Right atrium auricular region (tissue), 2 donors: ENCODE measurements at places on chromosomes 7 and 10. TPM values are rescaled to one million over a fixed set of nuclear protein-coding genes. Genes with fewer than 3 reads are reported as not detected.
A peak's percentile ranks its signal among the peaks of the same experiment; 100 is the strongest.

The MRLN gene
- not detected for total RNA-seq

The CREB5 gene
- 10.5 TPM for total RNA-seq

The LBX1 gene
- not detected for total RNA-seq

The RARRES2 gene
- total RNA-seq: 197 TPM

The RPS24 gene
- total RNA-seq: 1,060 TPM

DNA sequence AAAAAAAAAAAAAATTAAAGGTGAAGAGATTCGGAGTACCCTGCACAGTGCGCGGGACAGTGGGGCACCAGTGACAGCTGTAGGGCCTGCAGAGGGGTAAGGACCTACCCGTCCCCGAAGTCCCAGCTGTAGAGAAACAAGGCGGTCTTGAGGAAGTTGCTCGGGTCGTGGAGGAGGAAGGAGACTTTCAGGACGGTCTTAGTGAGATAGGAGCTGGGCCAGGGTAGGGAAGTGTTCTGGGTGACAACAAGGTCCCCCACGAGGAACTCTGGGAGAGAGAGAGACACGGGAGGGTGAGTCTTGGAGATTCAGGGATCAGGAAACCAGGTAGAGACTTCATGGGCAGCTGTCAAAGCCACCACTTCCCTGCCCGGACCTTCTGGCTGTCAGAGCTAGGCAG is 9.7 kb downstream of the TMEM130 start:
- no peak for DNase-seq
- H3K4me3 ChIP-seq: no peak overlapping the region
- no peaks in the 10 kb centered on the region for H3K36me3 ChIP-seq
- no peaks in the 10 kb centered on the region for H3K4me1 ChIP-seq

DNA sequence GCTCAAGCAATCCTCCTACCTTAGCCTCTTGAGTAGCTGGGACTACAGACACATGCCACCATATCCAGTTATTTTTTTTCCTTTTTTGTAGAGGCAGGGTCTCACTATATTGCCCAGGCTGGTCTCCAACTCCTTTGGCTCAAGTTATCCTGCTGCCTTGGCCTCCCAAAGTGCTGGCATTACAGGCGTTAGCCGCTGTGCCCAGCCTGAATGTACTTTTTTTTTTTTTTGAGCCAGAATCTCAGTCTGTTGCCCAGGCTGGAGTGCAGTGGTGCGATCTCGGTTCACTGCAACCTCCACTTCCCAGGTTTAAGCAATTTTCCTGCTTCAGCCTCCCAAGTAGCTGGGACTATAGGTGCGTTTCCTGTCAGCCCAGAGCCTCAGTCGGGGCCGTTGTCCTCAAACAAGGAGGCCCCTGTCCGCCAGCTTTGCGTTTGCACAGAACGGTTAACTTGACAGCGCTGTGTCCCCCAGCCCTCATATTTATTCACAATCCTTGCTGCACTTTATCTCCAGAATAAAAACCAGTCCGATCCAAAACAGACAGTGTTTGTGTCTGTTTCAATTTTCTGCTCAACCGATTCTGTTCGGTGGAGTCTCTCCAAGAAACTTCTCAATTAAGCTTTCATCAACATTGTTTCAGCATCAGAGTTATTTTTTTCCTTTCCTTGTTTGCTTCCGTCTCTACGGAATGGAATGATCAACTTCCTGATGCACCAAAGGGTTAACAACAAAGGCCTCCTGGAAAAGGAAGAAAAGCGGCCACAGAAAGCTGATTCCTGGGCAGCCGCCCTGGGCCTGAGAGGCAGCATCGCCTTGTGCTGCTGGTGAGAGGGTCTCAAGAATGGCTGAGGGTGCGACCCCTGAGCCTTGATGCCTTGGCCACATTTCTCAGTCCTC is 64.5 kb downstream of the PDIA4 start:
- H3K36me3 ChIP-seq: no peaks in the 10 kb centered on the region
- peak overlapping the region; percentile 21 for H3K4me3 ChIP-seq
- H3K27me3 ChIP-seq: no peaks in the 10 kb centered on the region
- H3K4me1 ChIP-seq: no peaks in the 10 kb centered on the region
- no peak for DNase-seq

GRCh38 chr10:14374745-14375445 is 44.2 kb upstream of the FRMD4A start:
- H3K27ac ChIP-seq: no peak overlapping the region
- no peaks in the 10 kb centered on the region for H3K4me1 ChIP-seq
- H3K27me3 ChIP-seq: no peaks in the 10 kb centered on the region
- no peak overlapping the region for H3K4me3 ChIP-seq
- DNase-seq: no peak

DNA sequence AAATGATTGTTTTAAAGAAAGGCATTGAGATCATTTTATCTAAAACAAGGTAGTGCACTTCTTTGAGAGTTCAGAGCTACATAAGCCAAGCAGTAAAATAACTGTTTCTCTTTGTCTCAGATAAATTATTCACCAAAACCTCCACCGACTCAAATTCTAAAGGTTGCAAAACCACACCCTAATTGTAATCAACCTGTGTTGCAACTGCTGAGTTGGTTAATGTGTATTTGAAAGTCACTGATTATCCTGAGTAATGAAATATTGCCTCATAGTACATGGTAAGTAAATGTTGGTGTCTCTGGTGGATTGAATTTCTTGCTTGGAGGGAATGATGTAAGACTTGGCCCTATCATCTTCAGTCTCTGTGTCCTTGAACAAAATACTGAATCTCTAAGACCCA is 35.9 kb upstream of the CYP2C9 start:
- H3K4me1 ChIP-seq: no peaks in the 10 kb centered on the region
- no peak overlapping the region for H3K27ac ChIP-seq
- H3K4me3 ChIP-seq: no peak overlapping the region
- no peak for DNase-seq
- H3K36me3 ChIP-seq: no peaks in the 10 kb centered on the region

GRCh38 chr10:44725404-44725803 is 185.7 kb upstream of the TMEM72 start:
- peaks cover 4% of the 10 kb centered on the region for H3K4me1 ChIP-seq
- no peaks in the 10 kb centered on the region for H3K27me3 ChIP-seq
- H3K36me3 ChIP-seq: no peaks in the 10 kb centered on the region
- peak overlapping the region; percentile 31 for H3K27ac ChIP-seq

DNA sequence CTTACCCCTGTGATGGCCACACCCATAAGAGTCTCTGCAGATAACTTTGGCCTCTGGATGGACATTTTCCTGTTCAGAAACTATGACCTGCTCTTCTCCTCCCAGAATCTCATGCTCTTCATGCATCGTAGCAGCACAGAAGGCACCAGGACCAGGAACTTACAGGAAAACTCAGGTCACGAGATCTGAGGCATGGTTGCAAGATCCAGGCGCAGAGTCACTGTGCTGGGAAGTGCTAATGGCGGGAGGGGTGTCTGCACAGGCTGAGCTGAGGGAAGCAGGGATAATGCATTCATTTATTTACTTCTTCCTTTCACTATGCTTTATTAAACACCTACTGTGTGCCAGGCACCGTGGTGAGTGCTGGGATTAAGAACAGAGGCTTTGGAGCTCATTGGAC is 48.2 kb upstream of the LOXL4 start:
- no peaks in the 10 kb centered on the region for H3K27me3 ChIP-seq
- H3K36me3 ChIP-seq: no peaks in the 10 kb centered on the region
- DNase-seq: no peak
- no peaks in the 10 kb centered on the region for H3K4me1 ChIP-seq
- H3K4me3 ChIP-seq: no peak overlapping the region

- H3K4me1 ChIP-seq: no peaks in the 10 kb centered on the region
- no peak overlapping the region for H3K4me3 ChIP-seq
- H3K36me3 ChIP-seq: no peaks in the 10 kb centered on the region
- DNase-seq: no peak
These were observed 69.0 kb upstream of the RAB11FIP2 start for GRCh38 chr10:118115701-118116100.

GRCh38 chr10:80041162-80041561 is 37.3 kb upstream of the TMEM254 start:
- H3K4me1 ChIP-seq: no peaks in the 10 kb centered on the region
- no peak overlapping the region for H3K4me3 ChIP-seq
- H3K27me3 ChIP-seq: no peaks in the 10 kb centered on the region
- DNase-seq: no peak

GRCh38 chr10:12212454-12212853 is 16.5 kb downstream of the CDC123 start:
- peaks cover 42% of the 10 kb centered on the region for H3K36me3 ChIP-seq
- DNase-seq: no peak
- H3K4me1 ChIP-seq: peaks cover 28% of the 10 kb centered on the region
- no peak overlapping the region for H3K27ac ChIP-seq

DNA sequence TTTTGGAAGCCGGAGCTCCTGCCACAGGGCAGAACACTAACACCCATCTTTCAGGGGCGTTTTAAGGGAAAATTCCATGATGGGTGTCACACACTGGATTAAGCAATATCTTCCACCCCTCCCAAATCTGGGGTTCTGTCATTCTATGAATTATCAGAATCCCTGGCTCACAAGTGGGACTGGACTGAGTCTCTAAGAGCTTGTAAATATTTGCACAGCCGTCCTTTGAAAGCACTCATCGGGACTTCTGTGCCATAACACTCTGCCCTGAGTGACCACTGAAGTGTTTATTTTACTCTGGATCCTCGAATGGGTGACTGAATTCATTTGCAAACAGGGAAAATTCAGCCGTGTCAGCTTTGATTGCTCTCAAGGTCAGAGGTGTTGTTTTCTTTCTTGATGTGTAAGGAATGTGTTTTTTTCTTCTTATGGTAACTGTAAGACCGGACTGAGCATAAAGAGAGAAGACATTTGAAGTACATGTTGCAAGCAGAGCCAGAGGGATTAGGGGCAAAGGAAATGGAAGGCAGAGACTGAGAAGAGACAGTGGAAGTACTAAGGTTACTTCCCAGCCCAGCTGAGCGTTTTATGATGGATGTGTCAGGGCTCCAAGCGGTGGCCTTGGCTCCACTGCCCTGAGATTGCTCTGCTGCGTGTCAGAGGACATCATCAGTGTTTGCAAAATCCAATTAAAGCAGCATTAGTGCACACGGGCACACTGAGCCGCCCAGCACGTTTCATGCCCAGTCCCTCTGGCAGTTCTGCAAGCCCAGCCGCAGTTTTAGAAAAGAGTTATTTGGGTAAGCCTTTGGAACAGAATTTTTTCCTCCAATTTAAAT is 17.7 kb upstream of the GTPBP4 start:
- H3K4me3 ChIP-seq: no peak overlapping the region
- no peak overlapping the region for H3K27ac ChIP-seq
- DNase-seq: no peak
- H3K27me3 ChIP-seq: no peaks in the 10 kb centered on the region
- H3K4me1 ChIP-seq: no peaks in the 10 kb centered on the region
